ENCODE measurements at places on chromosomes 4 and X. TPM values are rescaled to one million over a fixed set of nuclear protein-coding genes. Genes with fewer than 3 reads are reported as not detected.

- no peak for DNase-seq
Observed at GRCh38 chrX:8743126-8743732, 11.3 kb upstream of the ANOS1 start.

DNA sequence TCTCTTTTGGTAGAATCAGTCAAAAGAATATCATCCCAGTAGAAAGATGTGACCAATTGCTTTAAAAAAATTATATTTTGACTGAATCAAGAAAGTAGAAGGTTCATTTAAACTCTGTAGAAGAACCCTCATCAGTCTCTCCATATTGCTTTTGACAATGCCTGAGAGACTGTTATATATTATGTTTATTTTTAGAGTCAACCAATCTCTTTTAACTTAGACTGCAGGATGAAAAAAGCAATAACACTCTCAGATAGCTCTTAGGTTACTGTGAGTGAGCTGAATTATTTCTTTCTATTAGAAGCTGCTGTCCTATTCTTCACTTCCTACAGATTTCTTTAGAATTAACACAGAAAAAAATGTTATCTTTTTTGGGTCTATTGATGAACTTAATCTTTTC is 38.1 kb downstream of the GALNTL6 start:
- no peak for DNase-seq

- no peak for DNase-seq
Observed at GRCh38 chr4:96637971-96638412, 798.1 kb downstream of the PDHA2 start.

Gene TBX22
- not detected for total RNA-seq

Gene PIM2
- total RNA-seq, result 5.6 TPM

Gene TMPRSS11A
- total RNA-seq, result not detected

All from ascending aorta (tissue), 2 donors.